Heart right ventricle (tissue), 16 donors: ENCODE measurements at places on chromosomes 1 and 21. TPM values are rescaled to one million over a fixed set of nuclear protein-coding genes. Genes with fewer than 3 reads are reported as not detected.

DNA sequence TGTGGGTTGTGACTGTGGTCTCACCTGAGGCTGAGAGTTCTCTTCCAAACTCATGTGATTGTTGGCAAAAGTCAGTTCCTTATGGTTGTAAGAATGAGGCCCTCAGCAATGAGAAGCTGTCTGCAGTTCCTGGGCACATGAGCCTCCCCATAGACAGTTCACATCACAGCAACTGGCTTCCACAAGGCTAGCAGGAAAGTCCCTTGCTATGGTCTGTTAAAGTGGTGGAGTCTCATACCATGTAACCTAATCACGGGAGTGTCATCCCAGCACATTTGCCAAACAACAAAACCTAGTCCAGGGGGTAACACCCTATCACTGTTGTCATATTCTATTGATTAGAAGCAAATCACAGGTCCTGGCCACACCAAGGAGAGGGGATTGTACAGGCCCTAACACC lies 163.8 kb downstream of the BACH1 start:
- no peak overlapping the region for H3K4me3 ChIP-seq
- no peaks in the 10 kb centered on the region for H3K27me3 ChIP-seq
- no peaks in the 10 kb centered on the region for H3K4me1 ChIP-seq
- H3K27ac ChIP-seq: no peak overlapping the region
- no peak for DNase-seq
- no peaks in the 10 kb centered on the region for H3K36me3 ChIP-seq

GRCh38 chr1:248359415-248359814 lies 2.0 kb upstream of the OR2T4 start:
- DNase-seq: no peak
- no peaks in the 10 kb centered on the region for H3K36me3 ChIP-seq
- H3K4me3 ChIP-seq: no peak overlapping the region
- no peaks in the 10 kb centered on the region for H3K4me1 ChIP-seq
- no peaks in the 10 kb centered on the region for H3K27me3 ChIP-seq

The CRYZ gene
- total RNA-seq: 26.6 TPM

The PIGR gene
- not detected for total RNA-seq

DNA sequence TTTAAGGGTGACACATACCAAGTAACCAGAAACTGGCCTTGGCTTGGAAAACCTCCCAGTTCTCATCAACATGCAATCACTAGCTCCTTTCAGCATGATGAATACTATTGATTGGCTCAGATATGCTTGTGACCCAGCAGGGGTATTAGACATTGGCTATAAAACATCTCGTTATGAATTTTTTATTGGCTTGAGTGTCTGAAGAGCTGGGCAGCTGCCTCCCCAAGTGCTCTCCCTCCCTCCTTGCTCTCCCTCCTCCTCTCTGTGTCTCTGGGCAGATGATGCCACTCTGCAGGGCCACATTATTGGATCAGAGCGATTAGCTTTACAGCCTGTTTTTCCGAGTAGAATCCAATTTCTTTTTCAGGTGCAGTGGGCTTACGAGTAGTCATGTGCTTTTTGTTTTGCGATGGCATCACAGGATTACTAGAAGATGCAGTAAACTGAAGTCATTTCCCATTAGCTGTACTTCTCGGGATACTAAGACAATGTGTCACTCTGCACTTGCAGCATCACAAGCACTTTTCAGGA lies 79.3 kb upstream of the ATF3 start:
- no peaks in the 10 kb centered on the region for H3K36me3 ChIP-seq
- no peak for DNase-seq
- no peaks in the 10 kb centered on the region for H3K27me3 ChIP-seq
- H3K4me3 ChIP-seq: no peak overlapping the region
- H3K27ac ChIP-seq: no peak overlapping the region
- no peaks in the 10 kb centered on the region for H3K4me1 ChIP-seq

GRCh38 chr1:119453021-119453420 lies 38.1 kb downstream of the HSD3B2 start:
- H3K4me3 ChIP-seq: no peak overlapping the region
- no peaks in the 10 kb centered on the region for H3K27me3 ChIP-seq
- H3K36me3 ChIP-seq: no peaks in the 10 kb centered on the region
- H3K4me1 ChIP-seq: no peaks in the 10 kb centered on the region
- no peak overlapping the region for H3K27ac ChIP-seq

- no peak overlapping the region for H3K4me3 ChIP-seq
- H3K4me1 ChIP-seq: no peaks in the 10 kb centered on the region
- H3K36me3 ChIP-seq: no peaks in the 10 kb centered on the region
- no peak overlapping the region for H3K27ac ChIP-seq
- DNase-seq: no peak
- no peaks in the 10 kb centered on the region for H3K27me3 ChIP-seq
These were observed 73.0 kb upstream of the ZRANB2 start for GRCh38 chr1:71153826-71154225.

- H3K27ac ChIP-seq: peak overlapping the region; percentile 81
- no peak for DNase-seq
- H3K4me1 ChIP-seq: peaks cover 91% of the 10 kb centered on the region
- H3K36me3 ChIP-seq: no peaks in the 10 kb centered on the region
These were observed 10.2 kb upstream of the CHI3L2 start for GRCh38 chr1:111217183-111217910.

The EDARADD gene
- 0.85 TPM for total RNA-seq

The ERVH48-1 gene
- total RNA-seq: not detected

DNA sequence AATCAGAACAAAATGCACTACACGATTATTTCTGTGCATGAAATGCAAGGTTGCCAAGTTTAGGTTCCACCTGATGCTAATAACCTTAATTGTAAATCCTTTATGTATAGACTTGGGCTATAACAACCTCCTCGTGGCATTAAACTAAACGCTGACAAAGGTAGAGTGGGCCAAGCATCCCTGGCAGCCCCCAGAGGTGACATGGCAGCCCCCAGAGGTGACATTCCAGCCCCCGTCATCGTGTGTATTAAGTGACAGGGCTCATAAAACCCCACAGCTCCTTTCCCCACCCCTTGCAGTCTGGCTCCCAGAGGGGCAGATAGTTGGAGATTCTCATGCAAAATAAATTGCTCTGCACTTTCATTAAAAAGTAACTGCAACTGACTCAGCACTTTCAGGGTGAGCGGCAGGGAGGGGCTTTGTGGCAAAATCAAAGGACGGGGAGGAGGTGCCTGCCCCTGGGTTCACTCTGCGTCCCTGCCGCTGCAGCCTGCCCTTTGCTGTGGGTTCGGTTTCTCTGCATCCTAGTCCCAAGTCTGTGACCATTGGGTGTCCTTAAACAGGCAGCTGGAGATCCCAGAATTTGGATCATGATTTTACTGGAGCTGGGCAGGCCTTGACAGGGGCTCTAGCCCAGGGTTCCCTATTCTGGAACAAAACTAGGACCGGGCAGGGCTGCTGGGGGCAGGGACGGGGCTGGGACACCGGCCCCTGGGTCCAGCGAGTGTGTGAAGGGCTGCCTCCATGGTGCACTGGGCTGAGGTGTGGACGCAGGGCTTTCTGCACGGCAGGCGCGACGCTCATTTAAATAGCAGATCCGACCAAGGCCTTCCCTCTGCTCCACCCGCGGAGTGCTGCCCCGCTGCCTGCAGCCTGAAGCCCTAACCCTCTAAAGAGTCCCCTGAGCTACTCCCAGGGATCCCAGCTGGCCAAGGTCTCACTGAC lies 234.9 kb upstream of the VAMP3 start:
- H3K4me3 ChIP-seq: no peak overlapping the region
- no peak overlapping the region for H3K27ac ChIP-seq
- peaks cover 17% of the 10 kb centered on the region for H3K27me3 ChIP-seq
- H3K4me1 ChIP-seq: peaks cover 4% of the 10 kb centered on the region
- H3K36me3 ChIP-seq: no peaks in the 10 kb centered on the region

The TMEM269 gene
- 0.09 TPM for total RNA-seq

GRCh38 chr21:42835611-42836401 lies 43.5 kb downstream of the WDR4 start:
- no peak overlapping the region for H3K27ac ChIP-seq
- H3K4me1 ChIP-seq: no peaks in the 10 kb centered on the region
- no peak for DNase-seq
- no peak overlapping the region for H3K4me3 ChIP-seq
- H3K27me3 ChIP-seq: peaks cover 11% of the 10 kb centered on the region
- peaks cover 9% of the 10 kb centered on the region for H3K36me3 ChIP-seq

The APCS gene
- total RNA-seq: not detected

The C2CD2 gene
- 7.5 TPM for total RNA-seq

The MYBPH gene
- not detected for total RNA-seq

The CCDC181 gene
- 1.5 TPM for total RNA-seq

- H3K4me3 ChIP-seq: no peak overlapping the region
- peaks cover 11% of the 10 kb centered on the region for H3K36me3 ChIP-seq
- DNase-seq: no peak
- H3K27me3 ChIP-seq: no peaks in the 10 kb centered on the region
- no peak overlapping the region for H3K27ac ChIP-seq
These were observed 79.6 kb downstream of the SASS6 start for GRCh38 chr1:100053119-100053518.

DNA sequence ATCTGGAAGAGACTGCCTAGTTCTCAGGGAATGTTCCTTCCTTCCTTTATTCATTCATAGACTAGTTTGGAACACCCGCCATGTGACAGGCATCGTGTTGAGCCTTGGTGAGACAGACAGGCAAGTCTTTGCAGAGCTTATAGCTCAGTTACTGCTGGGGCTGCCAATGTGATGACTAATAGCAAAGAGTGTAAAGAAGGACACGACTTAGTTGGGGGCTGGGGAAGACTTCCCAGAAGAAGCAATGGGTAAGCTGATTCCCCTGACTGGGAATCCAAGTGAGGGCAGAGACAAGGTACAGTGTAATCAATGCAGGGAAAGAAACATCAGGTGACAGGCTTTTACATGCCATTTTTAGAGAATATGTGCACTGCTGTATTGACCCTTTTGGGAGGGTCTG lies 51.2 kb downstream of the TENT5C start:
- H3K27me3 ChIP-seq: no peaks in the 10 kb centered on the region
- H3K4me1 ChIP-seq: no peaks in the 10 kb centered on the region
- no peaks in the 10 kb centered on the region for H3K36me3 ChIP-seq

The HSD3B1 gene
- not detected for total RNA-seq

DNA sequence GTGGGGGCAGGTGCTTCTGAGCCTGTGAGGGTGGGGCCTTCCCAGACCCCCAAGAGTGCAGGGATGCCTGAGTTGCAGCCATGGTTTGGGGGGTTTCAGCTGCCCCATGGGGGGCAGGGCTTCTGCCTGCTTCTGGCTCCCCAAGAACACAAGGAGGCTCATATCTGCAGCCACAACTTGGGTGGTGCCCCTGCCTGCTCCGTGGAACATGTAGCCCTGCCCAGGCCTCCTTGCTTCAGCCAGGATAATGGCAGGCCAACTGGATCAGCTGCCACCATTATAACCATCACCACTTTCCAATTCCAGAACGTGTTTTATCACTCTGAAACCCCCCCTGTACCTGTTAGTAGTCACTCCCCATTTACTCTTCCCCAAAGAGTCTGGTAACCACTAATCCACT lies 14.0 kb downstream of the ZBTB40 start:
- H3K27ac ChIP-seq: no peak overlapping the region
- H3K4me3 ChIP-seq: no peak overlapping the region
- peaks cover 2% of the 10 kb centered on the region for H3K4me1 ChIP-seq
- no peak for DNase-seq
- H3K27me3 ChIP-seq: no peaks in the 10 kb centered on the region

DNA sequence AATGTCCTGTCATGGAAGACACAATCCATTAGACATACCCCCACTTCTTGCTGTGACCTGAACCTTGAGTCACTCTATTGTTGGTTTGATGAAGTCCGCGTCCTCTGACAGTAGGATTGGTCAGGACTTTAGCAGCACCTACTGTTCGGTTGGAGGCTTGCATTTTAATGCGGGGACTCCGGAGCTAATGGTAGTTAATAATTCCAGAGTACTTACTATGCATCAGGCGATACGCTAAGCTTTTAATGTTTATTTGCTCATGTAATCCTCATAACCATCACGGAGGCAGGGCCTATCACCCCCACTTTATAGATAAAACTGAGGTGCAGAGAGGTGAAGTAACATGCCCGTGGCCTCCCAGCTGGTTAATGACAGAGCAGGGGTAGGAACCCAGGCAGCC lies 7.9 kb upstream of the ELF3 start:
- no peaks in the 10 kb centered on the region for H3K4me1 ChIP-seq
- H3K36me3 ChIP-seq: no peaks in the 10 kb centered on the region
- no peak overlapping the region for H3K4me3 ChIP-seq
- H3K27ac ChIP-seq: no peak overlapping the region
- H3K27me3 ChIP-seq: no peaks in the 10 kb centered on the region

The HSD3B2 gene
- not detected for total RNA-seq

DNA sequence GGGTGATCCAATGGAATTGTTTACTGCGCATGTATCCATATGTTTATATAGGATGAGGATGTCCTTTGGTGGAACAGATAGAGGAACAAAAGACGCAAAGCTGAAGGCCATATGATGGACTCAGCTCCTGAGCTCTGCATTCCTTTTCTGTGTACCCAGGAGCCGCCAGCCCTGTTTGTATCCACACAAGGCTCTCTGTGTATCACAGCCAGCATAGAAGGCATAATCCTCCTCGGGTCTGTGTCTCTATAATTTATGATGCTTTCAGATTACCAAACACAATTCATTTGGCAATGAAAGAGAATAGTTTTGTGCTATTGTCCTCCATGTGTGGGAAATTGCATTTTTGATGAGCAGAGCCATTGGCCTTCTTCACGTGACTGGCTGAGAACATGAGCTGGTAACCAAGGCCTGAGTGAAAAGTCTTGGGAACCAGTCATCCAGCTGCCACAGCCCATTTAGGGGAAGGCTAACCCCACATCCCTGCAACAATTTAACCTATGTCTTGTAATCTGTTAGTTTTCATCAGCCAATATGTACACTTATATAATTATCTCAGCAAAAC lies 119.2 kb downstream of the PBX1 start:
- H3K27me3 ChIP-seq: no peaks in the 10 kb centered on the region
- no peaks in the 10 kb centered on the region for H3K4me1 ChIP-seq
- H3K4me3 ChIP-seq: no peak overlapping the region
- no peak overlapping the region for H3K27ac ChIP-seq
- H3K36me3 ChIP-seq: no peaks in the 10 kb centered on the region

The SLFNL1 gene
- total RNA-seq: 0.15 TPM
